Fibroblast of skin of back (primary cell): ENCODE measurements at places on chromosomes 6 and 20.

DNA sequence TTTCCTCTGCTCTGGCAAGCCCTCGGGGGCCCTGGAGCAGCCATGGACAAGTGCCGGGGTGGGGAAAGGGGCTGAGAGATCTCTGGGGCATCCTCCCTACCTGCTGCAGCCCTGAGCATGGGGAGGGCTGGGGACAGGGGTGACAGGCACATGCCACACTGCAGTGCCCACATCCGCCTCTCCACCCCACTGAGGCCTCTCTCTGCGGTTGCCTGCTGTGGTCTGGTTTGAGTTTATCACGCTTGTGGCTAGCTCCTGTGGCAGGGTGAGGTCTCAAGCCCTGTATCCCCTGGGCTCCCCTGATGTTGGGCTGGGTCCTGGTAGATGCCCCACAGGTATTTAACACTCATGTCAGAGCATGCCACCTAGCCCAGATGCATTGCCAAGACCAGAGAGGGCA is 52.9 kb upstream of the MLN start:
- no peak for DNase-seq

- no peak for DNase-seq
Measured at GRCh38 chr6:134525190-134525868, 207.4 kb upstream of the SGK1 start.

DNA sequence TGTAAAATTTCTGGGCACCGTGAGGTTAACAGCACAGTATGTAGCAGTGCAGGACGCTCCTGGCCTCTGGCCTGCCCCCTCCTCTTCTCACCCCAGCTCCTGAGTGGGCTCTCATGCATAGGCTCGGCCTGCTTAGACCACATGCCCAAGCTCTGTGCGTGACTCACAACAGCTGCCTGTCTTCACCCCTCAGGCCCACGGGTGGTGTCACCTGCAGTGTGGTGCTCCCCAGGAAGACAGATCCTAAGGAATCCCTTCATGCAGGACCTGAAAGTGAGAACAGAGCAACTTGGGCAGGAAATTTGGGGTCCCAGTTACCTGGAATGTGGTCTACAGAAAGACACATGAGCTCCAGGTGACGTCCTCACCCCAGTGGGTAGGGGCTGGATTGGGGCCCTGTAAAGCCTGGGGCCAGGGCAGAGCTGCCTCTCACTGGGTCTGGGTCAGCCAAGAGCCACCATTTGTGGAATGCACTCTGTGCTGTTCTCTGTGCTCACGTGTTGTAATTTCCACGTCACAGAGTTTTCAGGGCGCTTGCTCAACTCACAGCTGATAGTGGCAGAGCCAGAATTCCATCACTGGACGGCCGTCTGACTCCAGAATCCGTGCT is 37.0 kb upstream of the PXDC1 start:
- DNase-seq: no peak

DNA sequence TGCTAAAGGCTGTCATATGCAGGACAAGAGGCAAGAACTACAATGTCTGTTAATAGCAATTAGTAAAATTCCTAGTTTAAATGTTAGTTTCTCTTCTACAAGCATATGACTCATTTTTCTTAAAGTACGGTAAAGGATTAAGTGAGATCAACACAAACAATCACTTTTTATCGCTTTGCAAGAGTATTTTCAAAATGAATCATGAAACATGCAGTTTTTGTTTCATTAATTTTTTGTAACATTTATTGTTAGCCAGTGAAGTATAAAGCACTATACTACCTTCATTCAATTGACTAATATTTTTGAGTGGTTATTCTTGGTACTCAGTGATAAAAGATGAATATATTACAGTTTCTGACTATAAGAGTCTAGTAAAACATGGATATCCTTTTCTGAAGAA is 138.6 kb downstream of the AHI1 start:
- peak; percentile 58 for DNase-seq

DNA sequence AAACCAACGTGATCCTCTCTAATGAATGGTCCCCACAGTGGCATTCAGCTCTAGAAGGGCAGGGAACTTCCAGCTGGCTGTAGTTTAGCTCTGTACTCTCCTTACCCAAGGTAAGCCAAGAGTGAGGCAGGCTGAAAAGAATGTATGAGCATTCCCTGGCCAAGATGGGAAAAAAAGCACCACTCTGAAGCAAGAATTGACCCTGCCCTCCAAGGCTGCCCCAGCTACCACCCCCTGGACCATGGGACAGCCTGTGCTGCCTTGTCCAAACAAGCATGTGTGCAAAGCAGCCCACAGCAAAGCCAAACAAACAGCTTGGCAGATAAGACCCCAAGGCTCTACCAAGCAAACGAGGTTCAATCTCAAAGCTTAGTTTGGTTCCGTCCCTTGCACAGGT is 73.9 kb downstream of the GFOD1 start:
- no peak for DNase-seq

GRCh38 chr6:30071081-30071818 is 4.3 kb downstream of the PPP1R11 start:
- peak; percentile 27 for DNase-seq

DNA sequence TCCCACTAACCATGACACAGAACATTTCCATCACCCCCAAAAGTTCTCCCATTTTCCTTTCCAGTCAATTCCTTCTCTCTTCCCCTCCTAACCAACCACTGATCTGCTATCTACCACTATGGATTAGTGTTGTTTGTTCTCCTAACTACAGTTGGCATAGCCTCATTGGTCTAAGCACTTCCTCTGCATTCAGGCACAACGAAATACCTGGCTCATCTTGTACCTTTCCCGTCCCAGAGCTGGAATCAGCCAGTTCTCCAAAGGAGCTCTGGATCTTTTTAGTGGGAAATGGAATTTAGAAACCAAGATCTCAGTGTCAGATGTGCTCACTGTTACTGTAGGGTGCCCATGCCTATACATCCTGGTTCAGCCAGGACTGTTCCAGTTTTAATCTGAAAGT is 4.0 kb upstream of the WTAP start:
- no peak for DNase-seq

- DNase-seq: peak; percentile 50
Measured at GRCh38 chr20:54133434-54134427, 40.1 kb downstream of the CYP24A1 start.
